Stimulated activated CD4-positive, alpha-beta T cell treated with anti-CD3 and anti-CD28 coated beads, Interleukin-1b, Interleukin-23, amount 100 ng/mL, for 1 hour (primary cell): ENCODE measurements at places on chromosomes 3 and 15.

DNA sequence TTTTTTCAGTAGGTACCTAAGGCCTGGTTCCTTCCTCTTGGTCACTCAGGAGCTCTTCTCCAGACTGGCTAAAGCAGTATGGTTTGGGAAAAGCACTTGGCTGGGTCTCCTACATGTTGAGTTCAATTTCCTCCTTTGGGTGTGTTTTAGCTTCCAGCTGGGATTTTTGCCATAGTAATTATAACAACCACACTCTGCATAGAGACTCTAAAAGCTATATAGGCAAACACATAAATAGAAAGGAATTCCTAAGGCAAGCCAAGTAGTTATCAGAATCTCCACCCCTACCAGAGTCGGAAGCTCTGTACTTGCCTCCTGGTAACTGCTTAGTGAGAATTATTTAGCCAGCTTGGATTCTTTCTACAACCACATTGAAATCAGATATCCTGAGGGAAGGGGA lies 48.6 kb downstream of the FOXL2 start:
- no peak for DNase-seq

GRCh38 chr15:97684249-97684648 lies 276.3 kb upstream of the ARRDC4 start:
- DNase-seq: no peak

DNA sequence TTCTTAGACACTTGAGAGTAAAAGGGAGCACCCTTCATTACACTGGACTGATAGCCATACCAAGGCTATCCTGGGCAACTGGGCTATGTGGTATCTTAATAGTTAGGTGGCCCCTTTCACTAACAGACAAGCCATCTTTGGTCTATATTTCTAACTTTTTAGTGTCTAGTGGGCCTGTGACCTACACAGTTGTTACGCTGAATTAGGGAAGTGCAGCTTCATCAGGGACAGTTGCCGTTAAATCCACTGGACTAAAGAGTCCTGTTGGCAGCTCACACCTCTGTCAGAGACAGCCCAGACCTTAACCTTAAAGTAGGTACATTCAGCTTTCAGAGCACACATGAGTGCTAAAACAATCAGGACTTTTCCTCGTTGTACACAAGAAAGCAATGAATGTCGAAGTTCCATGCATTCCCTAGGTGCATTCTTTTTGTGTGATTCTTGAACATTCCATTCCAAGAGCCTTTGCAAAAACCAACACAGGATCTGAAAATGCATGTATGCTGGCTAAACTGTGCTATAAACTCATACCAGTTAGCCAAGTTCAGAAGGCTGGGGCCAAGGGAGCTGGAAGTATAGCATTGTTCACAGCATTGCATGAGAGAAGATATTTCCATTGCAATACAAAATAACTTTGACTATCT lies 230.2 kb upstream of the EIF1B start:
- no peak for DNase-seq

- DNase-seq: no peak
Observed at GRCh38 chr3:123341-123740, 73.2 kb upstream of the CHL1 start.

DNA sequence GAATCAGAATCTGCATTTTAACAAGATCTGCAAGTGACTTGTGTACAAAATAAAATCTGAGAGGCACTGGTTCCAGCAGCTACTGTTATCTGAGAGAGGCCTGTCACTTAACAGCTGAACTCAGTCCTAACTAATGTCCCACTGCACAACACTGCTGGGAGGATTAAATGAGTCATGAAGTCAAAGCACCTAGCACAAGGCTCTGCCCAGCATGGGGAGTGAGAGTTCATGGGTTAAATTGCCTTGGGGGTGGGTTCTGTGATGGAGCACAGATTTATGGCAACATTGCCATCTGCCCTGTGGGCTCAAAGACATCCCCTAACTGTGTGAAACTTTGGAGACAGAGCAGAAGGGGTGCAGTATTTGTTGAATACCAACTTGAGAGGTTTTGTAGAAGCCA lies 250.9 kb downstream of the PLCL2 start:
- DNase-seq: no peak
